ENCODE measurements at places on chromosomes 12 and 14. TPM values are rescaled to one million over a fixed set of nuclear protein-coding genes. Genes with fewer than 3 reads are reported as not detected.

DNA sequence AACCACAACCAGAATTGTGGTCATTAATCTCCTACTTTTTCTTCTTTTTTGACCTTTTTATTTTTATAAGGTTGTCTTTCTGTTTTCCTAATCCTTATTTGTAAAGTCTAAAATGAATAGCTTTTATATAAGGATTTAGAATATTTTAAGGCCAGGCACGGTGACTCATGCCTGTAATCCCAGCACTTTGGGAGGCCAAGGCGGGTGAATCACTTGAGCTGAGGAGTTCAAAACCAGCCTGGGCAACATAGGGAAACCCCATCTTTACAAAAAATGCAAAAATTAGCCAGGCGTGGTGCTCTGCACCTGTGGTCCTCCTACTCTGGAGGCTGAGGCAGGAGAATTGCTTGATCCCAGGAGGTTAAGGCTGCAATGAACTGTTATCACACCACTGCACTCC is 55.1 kb downstream of the IFT81 start:
- no peak for DNase-seq

DNA sequence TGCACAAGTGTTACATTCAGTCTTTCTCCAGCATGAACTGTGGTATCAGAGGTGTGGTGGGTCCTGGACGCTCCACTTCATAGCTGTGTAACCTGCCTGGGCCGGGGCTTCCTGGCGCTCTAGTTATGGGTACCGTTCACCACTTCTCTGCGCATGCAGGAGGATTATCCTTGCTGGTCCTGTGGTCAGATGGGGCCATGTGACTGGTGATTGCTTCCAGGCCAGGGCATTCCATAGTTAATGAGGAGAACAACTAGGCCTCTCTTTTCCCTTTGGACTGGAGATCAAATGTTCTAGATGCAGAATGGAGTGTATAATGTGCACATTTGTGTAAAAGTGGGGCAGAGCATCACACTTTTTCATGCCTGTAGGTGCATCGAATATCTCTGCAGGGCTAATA is 444.0 kb downstream of the AACS start:
- no peak for DNase-seq

DNA sequence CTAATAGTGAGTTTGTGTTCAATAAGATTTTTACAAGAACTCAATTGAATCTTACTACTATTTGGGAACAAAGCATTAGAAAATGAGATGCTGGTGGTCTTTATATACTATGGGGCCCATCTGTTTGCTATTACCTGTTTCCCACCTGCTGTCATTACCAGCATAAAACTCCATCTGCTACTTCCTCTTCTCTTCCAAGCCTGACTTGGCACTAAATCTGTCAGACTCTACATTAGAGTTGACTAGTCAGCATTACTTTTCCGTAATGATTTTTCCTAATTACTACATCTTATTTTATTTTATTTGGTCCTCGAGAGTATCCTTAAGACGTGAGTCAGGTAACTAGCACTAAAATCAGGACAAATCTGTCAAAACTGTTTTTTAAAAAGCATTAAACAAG is 68.1 kb upstream of the KRR1 start:
- DNase-seq = no peak

DNA sequence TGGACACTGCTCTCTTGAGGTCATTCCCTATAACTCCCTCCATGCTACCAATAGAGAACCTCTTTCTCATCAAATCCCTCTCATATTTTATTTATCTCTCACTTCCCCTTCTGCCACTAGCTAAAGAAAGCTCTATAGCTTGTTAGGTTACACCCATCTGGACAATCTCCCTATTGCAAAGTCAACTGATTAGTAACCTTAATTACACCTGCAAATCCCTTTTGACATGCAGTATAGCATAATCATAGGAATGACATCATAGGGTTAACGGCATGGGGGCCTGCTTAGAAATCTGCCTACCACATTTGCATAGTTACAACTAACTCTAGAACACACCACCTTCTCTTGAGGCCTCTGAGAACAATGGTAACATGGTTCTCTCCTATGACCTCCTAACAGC is 181.2 kb downstream of the EMP1 start:
- DNase-seq = no peak

DNA sequence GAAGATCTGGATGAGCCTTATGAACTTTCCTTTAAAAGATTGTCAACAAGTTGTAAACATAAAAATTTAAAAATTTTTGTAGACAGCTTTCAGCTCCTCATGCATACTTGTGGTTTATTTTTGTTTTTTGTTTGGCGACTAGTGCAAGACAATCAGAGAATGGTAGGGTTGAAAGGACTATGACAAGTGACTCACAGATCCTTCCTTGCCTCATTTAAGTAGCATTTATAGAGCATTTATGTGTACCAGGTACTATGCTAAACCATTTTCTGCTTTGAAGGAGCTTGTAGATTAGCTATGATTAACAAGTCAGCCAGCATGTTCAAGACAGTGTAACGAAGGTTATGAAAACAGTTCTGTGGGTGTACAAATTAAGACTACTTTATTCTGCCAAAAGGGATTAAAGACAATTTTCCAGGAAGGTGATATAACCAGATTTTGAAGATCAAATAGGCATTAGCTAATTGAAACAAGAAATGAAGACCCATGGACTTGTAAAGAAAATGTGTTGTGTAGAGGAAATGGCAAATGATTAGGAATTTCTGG is 122.0 kb downstream of the PCNX1 start:
- DNase-seq = no peak

GRCh38 chr14:80489513-80489912 is 278.2 kb upstream of the DIO2 start:
- no peak for DNase-seq

DNA sequence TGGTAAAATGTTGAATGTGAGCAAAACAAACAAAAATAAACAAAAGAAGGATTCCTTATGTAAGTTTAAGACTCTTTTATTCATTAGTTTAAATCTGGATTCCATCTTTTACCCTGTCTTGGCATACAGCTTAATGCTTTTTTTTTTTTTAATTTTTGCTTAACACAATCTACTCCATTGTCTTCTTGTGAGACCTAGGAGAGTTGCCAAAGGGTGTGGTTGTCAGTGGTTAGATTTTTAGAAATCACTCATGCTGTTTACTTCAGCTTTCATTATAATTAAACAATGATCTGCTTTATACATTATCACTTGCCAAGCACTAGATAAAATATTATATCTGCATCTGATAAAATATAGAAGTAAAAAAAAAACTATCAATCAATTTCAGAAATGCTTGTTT is 77.7 kb upstream of the KITLG start:
- no peak for DNase-seq

Gene MAPK1IP1L
- total RNA-seq = 65.0 TPM

Gene FITM1
- total RNA-seq = 129 TPM
